ENCODE measurements at places on chromosomes 5 and 9.

DNA sequence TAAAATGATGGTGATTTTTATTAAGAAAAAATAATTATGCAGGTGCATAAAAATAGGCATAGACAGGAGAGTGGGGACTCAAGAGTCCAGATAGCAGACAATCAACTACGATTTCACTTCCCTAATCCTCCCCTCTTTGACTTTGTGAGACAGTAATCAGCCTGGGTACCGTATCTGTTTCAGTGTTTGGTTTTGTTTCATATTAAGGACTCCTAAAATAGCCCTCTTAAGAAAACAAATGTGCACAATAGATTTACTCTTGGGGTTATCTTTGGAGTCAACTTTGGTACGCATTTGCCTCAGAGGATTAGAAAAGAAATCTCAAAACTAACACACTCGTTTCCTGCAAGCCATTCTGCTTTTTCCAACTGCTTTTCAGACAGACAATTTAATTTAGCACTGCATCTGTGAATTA lies 96.3 kb downstream of the ZNF608 start:
- DNase-seq, result no peak

DNA sequence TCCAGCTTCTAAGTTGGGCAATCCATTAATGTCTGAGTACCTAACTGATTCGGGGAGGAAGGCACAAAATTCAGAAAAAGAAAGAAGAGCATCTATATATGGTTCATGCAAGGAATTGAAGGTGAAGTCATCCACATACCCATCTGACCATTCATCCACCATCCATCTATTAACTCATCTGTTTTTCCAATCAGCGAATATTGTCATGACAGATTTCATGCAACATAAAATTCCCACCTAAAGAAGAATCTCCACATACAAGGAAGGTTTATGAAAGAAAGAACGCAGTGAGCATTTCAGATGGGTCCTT lies 164.7 kb downstream of the GRIA1 start:
- no peak for DNase-seq

- DNase-seq, result no peak
These were observed 137.4 kb downstream of the ENTREP1 start for GRCh38 chr9:69462394-69462793.

DNA sequence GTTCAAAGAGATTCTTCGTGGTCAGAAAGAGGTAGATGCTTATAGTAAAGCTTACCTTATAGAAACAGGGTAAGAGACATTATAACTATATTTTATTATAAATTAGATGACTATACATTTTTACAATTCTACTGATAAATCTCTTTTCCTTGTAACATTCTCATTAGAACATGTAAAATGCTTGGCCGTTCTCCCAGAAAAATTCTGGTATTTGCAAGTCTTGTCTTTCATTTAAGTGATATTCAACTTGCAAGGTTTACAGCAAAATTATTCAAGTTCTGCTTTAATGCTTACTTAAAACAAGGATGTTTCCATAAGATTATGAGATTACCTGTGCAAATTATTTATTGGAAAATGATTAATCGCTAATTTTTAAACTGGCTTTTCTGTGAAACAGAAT lies 41.3 kb upstream of the CDH18 start:
- DNase-seq, result no peak

DNA sequence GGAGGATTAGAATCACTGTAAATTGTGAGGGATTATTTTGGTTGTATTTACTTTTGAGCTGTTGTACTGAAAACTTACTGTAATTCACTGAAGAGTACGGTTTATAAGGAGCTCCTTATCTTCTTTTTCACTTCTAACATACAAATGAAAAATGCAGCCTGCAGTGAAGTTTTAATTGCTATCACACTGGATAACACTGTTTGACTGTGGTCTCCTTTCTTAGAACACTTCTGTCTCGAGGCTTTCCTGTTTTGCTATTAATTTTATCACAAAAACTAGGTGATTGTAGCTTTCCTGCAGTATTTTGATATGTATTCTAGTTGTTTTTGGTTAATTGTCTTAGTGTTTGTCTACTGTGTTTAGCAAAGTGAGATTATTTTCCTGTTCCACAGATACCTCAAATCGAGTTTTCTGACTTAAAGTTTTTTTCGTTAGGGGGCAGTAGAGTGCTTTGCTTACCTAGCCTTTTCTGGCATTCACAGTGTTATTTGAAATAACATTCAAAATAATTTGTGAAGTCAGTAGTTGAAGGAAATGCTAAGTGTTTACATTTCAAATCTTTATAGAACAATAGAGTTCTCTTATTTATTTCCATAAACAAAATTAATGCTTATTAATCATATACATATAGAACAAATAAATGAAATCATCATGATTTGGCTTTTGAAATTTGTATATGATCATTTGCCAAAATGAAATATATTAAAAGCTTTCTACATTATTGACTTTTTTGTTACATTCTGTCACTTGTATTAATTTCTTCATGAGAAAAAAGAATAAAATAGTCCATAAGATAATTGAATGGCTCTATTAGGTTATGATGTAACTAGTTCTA lies 52.9 kb downstream of the COMMD10 start:
- no peak for DNase-seq

DNA sequence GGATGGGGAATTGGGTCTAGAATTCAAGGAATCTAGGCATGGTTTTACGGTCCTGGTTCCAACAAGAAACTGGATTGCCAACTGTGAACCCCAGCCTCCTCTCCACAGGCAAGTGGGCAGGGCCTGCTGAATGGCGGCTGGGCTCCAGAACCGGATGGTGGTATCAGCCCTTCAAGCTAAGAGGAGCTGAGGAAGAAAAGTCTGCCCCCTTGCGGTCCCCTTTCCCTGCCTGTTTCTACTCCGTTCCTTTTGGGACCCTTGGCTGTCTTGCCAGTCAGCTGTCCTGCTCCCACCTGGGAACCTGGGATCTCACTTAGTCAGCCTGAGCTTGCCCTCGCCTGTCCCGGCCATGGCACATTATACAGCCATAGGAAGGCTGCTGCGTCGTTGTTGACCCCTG lies 234.4 kb upstream of the DAPK1 start:
- DNase-seq, result no peak

All from breast epithelium (tissue), 4 donors.